CD4-positive, alpha-beta T cell treated with Interleukin-6 at 100 ng/mL for 8 hours (primary cell): ENCODE measurements at places on chromosomes 3 and 15.

- no peak for DNase-seq
Observed at GRCh38 chr15:71542836-71543235, 267.5 kb upstream of the NR2E3 start.

DNA sequence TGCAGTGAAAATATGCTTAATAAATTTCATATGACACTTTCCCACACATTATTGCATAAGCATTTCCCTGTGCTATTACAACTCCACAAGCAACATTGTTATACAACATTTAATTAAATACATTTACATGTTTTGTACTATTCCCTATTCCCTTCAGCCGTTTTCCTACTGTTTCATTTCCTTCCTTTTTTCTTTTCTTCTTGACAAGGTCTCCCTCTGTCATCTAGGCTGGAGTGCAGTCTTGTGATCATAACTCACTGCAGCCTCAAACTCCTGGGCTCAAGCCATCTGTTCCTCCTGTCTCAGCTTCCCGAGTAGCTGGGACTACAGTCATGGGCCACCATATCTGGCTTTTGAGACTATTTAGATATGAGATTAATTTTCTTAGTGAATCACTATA is 254.7 kb downstream of the NFKBIZ start:
- no peak for DNase-seq

GRCh38 chr15:57611123-57611522 is 19.4 kb downstream of the MYZAP start:
- no peak for DNase-seq

DNA sequence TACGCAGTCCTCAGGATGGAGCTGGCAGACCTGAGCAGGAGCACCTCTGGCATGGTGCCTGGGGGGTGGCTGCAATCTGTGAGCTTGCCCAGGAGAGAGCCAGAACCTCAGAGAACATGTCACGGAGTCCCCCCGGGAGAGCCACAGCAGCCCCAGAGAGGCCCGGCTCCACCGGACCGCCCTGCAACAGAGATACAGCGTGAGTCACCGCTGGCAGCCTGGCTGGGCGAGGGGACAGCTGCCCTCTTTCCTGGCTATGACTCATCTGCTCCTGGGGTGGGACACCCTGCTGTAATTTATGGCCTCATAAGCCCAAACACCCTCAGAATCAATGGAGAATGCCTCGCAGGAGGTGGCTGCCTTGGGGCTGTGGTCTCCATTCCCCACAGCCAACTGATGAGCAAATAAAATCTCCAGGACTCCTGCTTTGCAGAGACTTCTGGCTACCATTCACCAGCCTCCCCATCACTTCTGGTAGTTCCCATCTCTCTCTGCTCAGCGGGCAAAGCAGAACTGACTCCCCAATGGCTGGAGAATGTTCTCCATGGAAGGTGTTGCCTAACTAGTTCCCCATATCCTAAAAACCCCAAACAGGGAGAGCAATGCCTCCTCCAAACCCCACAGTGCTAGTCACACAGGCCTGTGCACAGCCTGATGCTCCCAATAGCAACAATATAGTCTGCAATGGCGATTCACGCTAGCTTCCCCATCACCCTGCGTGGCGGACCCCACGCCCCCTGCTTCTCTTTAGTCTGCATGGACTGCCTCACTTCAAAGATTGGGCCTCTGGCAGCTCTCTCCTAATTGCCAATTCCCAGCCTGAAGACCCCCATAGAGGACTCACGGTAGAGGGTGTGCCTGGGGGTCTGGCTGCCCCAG is 21.6 kb downstream of the ACSBG1 start:
- DNase-seq: no peak

DNA sequence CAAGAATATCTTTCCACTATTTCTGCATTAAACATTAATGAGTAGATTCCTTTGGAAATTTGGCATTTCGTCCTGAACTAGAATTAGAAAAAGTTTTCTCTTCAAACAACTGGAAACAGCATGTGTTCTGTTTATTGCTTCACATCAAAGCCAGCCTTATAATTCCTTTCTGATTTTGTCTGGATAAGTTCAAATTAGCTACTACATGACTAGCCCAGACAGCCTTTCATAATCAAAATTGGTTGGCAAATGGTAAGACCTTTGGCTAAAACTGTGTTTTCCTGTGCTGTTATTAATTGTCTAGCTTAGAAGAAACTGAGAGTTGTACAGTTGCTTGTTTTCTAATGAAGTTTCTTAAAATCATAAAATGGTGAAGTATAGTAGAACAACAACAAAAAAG is 52.7 kb upstream of the P3H2 start:
- no peak for DNase-seq

GRCh38 chr15:69128667-69129311 is 31.6 kb upstream of the GLCE start:
- no peak for DNase-seq

GRCh38 chr15:80758130-80758745 is 20.9 kb upstream of the CEMIP start:
- DNase-seq: no peak

GRCh38 chr3:112007633-112008032 is 8.9 kb downstream of the TAGLN3 start:
- no peak for DNase-seq
